B cell (primary cell): ENCODE measurements at places on chromosomes 1 and 21.

DNA sequence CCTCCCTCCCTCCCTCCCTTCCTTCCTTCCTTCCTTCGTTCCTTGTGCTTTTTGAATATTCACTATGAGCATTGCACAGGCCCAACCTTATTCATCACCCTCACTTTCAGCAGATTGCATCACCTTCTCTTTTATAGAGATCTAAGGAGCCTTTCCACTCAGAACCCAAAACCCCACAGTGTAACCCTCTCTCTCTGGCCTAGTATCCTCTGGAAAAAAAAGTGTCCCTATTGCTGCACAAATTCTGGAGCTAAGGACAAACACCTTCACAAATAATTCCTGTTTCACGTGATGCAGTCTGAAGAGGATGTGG lies 25.6 kb downstream of the OR10J5 start:
- no peak for DNase-seq

DNA sequence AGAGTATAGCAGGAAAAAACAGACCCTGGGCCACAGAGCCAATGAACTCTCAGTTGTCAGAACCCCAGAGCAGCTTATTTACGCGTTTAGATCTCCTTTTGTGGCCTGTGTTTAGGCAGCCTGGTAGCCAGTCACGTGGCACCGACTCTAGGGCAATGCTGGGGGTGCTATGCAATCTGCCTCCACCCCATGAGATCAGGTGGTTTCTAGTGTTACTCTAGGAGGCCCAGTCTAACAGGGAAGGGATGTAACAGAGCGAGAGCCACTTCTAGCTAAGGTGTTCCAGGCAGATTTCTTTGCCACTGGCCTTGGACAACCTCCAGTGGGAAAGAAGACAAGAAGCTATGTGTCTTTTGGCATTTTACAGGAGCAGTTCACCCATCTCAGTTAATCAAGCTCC lies 12.0 kb upstream of the A3GALT2 start:
- DNase-seq = no peak

DNA sequence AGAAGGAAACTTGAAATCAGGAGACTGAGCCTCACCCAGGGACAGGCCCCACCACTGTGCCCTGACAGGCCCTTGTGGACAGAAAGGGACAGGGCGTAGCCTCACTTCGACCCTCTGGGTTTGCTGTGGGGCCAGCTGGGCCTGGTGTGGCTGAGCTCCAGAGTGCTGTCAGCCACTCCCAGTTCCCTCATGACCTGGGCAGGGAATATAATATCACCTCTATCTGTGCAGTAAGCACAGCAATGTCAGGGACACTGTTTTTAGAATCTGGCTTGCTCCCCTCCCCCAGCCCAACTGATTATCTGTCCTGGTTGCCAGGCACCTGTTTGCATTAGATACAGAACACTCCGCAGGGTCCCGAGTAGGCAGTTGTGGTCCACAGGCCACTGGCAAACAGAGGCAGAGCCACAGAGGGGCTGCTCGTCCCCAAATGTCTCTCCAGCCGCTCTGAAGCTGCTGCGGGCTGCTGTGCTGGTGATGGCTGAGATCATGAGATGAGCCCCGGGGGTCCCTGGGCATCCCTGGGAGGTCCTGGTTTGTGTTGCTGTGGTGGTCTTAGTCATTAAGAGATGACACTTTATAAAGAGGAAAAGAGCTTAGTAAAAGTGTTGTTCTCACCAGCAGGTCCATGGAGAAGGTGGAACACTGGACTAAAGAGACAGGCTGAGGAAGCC lies 51.6 kb downstream of the ETS2 start:
- no peak for DNase-seq

GRCh38 chr1:2784854-2785630 lies 16.5 kb downstream of the TTC34 start:
- DNase-seq = peak; percentile 3

GRCh38 chr1:156262461-156263287 lies 14.8 kb upstream of the PAQR6 start:
- no peak for DNase-seq

GRCh38 chr21:18467715-18468114 lies 64.1 kb upstream of the TMPRSS15 start:
- peak; percentile 8 for DNase-seq

GRCh38 chr1:28343405-28343804 lies 14.6 kb downstream of the MED18 start:
- DNase-seq = no peak

DNA sequence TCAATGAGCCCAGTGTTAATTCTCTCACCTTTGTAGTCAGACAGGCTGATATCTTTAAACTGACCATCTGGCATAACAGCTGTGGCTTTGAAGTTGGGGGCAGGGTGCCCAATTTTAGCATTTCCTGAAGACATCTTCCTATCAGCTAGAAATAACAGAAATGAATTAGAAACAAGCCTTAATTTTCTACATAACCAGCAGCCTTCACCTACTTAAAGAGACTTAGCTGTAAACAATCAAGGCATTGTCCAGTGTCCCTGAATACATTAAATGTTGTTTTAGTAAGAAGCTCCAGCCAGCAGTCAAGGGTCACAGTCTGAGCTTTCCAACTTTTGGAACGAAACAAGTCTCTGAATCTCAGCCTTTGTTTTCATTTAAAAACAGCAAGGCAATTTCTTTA lies 2.8 kb downstream of the PRDX1 start:
- DNase-seq = no peak

GRCh38 chr1:81314513-81315233 lies 486.1 kb upstream of the ADGRL2 start:
- DNase-seq = no peak

GRCh38 chr1:16026723-16027484 lies 5.1 kb downstream of the CLCNKA start:
- peak; percentile 57 for DNase-seq

- no peak for DNase-seq
Measured at GRCh38 chr1:1945782-1946393, 26.8 kb upstream of the TMEM52 start.

GRCh38 chr1:228032041-228032440 lies 25.2 kb downstream of the WNT3A start:
- no peak for DNase-seq

DNA sequence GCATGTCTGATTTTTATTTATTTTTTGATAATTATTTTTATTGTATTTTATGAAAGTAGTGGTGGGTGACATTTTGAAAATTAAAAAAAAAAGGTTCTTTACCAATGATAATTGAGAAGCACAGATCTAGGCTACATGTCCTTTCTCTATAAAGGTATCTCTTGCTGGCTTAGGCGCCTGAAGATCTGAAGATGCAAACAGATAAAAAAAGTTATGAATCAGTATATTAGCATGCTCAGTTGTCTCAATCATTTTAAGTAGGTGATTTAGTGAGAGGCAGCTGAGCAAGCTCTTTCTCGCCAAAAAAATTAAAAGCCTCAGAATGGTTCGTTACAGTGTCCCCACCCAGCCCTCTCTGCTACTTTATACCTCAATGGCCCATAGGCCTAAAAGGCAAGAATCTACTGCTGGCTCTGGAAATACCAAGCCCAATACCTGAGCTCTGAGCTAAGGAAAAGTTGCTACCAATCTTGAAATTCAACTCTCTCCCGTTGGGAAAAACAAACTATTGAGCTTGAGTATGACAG lies 42.2 kb upstream of the DPT start:
- DNase-seq = no peak

- no peak for DNase-seq
Measured at GRCh38 chr1:46300673-46301405, 2.6 kb downstream of the LRRC41 start.

- no peak for DNase-seq
Measured at GRCh38 chr1:86826856-86827255, 87.1 kb downstream of the SELENOF start.

DNA sequence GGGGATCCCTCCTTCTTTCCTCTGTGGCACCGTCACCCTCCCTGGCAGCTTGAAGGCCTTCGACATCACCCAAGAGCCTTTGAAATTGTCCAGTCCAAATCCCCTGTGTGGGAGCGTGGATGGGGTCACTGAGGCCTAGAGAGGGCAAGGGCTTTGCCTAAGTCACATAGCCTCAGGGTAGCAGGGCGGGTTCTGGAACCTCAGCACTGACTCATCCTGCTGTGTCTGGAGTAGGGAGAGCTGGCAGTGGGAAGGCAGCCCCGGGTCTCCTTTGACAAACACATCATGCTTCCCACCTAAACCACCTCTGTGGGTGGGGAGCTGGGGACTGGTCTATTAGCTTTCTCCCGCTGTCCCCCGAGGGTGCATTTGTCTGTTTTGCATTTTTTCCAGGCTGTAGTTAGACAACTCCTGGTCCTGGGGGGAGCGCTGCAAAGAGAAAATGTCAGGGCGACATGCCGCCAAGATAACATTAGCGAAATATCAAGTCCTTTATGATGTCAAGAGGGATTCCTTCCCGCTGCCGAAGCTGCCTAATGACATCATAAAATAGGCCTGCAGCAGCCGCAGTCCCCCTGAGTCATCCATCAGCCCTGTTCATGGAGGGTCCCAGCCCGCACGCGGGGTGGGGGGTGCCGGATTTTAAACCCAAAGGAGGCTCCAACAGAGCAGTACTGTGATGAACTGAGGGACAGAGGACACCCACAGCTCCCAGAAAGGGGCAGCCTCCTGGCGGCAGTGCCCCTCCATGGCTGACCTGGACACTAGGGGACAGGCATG lies 77.0 kb upstream of the POU3F1 start:
- DNase-seq = no peak

DNA sequence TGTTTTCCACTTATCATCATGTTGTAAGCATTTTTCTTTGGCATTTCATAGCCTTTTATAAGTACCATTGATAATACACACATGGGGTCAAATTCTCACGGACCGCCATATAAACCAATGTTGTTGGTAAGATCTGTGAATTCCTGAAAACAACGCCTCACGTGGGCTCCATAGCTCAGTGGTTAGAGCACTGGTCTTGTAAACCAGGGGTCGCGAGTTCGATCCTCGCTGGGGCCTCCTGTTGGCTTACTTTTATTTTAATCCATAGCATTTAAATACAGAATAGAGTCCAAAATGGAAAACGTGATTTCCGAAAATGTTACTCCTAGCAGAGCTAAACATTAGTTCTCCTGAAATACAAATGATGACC lies 83.1 kb downstream of the HHIPL2 start:
- DNase-seq = peak; percentile 89

GRCh38 chr1:232979558-232979957 lies 29.1 kb downstream of the NTPCR start:
- no peak for DNase-seq

GRCh38 chr1:43832998-43833397 lies 100.6 kb upstream of the ARTN start:
- no peak for DNase-seq

GRCh38 chr1:65064981-65065380 lies 83.0 kb upstream of the AK4 start:
- no peak for DNase-seq

- DNase-seq = no peak
Measured at GRCh38 chr1:22673486-22674409, 20.7 kb downstream of the C1QB start.

- DNase-seq = no peak
Measured at GRCh38 chr1:52204696-52205095, 62.8 kb downstream of the ZFYVE9 start.

DNA sequence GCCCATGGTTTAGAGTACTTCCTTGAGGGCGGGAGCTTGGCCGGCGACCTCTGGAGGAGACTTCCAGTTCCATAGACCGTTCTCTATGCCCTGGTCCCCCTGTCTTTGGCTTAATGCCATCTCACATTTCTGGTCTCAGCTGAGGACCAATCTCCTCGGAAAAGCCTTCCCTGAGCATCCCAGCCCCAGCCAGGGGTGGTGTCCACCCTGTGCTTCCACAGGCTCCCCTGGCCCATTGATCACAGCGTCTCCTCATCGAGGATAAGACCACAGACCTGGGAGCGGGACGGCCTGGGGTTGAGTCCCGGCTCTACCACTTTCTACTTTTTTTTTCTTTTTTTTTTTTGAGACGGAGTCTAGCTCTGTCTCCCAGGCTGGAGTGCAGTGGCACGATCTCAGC lies 14.5 kb downstream of the WNT4 start:
- DNase-seq = no peak

DNA sequence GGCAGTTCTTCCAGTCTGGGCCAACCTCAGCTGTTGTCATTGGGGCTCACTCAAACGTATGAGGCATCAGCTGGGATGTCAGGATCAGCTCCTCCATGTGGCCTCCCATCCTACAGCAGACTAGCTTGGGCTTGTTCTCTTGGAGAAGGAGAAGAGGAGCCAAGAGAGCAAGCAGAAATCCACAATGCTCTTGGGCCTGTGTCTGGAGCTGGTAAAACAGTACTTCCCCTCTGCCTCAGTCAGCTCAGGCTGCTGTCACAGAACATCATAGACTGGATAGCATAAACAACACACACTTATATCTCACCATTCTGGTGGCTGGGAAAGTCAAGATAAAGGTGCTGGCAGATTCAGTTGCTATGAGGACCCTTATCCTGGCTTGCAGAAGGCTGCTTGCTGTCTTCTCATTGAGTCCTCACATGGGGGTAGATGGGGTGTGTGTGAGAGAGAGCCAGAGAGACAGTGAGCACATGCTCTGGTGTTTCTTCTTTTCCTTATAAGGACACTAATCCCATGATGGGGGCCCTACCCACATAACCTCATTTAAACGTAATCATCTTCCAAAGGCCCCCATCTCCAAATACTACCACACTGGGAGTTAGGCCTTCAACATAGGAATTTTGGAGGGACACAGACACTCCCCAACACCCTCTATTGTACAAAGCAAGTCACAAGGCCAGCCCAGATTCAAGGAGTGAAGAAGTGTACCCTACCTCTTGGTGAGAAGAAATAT lies 16.3 kb upstream of the DNAJC6 start:
- DNase-seq = no peak

- no peak for DNase-seq
Measured at GRCh38 chr1:224198572-224198971, 15.5 kb downstream of the DEGS1 start.

- no peak for DNase-seq
Measured at GRCh38 chr21:33386222-33386784, 16.9 kb upstream of the IFNGR2 start.

DNA sequence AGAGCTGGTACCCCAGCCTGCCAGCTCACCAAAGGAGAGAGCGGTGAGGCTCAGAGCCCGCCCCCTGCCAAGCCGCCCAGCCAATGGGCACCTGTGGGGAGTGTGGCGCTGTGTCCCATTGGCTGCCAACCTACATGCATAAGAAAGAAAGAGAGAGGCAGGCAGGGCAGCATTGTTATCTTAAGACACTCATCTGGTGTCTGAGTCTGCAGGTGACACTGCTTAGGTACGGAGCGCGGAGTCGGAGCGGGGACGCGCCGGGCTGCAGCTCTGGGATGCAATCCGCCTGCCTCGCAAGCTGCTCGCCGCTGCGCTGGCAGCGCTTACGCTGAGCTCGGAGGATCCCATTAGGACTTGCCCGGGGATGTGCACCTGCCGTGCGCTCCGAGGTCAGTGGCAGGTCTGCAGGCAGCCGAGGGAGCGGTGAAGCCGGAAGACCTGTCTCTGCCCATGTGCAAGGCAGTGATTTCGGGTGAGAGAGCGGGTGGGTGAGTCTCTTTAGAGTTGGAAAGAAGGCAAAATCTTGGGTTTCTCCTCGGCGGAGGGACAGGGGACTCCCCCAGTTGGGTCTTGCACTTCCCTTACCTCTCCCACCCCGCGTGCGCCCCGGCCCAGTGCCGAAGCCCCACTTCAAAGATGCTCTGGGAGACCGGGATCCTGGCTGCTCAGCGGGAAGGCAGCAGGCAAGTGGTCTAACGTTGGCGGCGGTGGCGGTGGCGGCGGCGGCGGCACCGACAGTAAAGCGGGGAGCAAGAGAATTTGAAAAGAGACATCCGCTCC lies at the start of gene BRINP2:
Gene BRINP2, plus strand, starts transcription at position 203 of the 780 bp plus-strand sequence. CDS start 58,919 bp downstream, outside the sequence.
- peak; percentile 33 for DNase-seq
